NCI-H526 treated with DMSO at 0.1 percent for 48 hours (cell line): ENCODE measurements at places on chromosomes 3 and 15.

GRCh38 chr3:8145661-8146060 lies 356.0 kb upstream of the LMCD1 start:
- DNase-seq, result no peak

DNA sequence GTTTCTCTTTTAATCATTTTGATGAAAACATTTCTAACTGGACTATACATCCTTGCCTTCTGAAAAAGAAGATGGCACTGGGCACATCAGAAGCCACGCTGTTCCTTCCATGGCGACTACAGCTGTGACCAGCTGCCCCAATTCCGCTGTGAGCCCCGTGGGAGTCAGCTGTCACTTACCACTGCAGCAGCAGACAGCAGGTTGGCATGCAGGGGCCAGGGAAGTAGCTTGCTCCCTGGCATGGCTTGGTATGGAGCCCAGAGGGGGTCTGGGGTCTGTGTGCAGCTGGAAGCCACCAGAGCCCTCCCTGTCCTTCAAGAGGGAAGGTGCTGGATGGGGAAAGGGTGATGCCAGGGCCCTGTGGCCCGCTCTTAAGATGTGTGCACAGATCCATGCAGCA lies 4.5 kb upstream of the ZXDC start:
- no peak for DNase-seq

- DNase-seq, result no peak
These were observed 32.8 kb upstream of the ZNF385D start for GRCh38 chr3:21783839-21784238.

DNA sequence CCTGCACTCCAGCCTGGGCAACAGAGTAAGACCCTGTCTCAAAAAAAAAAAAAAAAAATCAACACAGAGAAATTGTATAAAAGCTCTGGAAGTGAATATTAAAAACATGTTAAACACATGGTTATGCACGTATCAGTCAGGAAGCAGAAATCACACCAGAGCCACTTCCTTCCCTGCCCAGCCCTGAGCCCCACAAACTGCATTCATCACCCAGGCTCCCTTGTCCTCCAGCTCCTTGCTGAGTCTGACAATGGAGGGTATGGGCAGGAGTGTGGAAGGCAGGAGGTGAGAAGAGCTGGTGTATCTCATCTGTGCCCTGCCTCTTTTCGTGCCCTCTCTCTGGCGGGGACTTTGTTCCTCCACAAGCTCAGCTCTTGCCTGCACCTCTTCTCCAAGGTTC lies 12.1 kb upstream of the LOXL1 start:
- DNase-seq, result no peak

- no peak for DNase-seq
These were observed 39.1 kb downstream of the TKT start for GRCh38 chr3:53216723-53217122.

DNA sequence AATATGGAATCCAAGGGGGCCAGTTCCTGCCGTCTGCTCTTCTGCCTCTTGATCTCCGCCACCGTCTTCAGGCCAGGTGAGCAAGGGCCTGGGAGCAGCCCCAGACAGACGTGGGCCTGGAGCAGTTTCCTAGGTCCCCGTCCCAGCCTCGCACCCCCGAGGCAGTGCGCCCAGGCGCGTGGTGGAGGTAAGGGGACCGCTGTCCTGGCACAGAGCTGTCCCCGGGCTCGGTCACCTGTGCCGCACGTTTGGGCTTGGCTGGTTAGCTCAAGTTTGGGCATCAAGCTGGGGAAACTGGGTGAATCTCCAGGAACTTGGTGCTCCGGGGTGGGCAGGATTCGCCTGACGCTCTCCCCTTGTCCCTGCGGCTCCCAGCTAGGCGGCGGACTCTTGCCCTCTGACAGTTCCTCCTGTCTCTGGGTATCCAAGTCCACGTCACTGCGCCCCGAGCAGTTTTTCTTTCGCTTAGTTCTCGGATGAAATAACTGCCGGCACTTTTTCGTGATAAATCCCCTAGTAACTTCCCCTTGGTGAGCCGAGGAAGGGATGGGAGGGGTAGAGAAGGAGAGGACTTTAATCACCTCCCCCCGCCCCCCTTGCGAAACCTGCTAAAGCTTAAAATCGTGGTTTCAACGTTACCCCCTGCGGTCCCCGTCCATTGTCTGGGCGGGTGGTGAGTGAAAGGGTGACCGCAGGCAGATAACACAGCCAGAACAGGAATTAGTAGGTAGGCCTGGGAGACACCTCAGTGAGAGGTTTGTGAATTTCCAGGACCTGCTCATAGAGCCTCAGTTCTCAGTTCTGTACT lies 901 bp downstream of the ALCAM start:
- DNase-seq, result peak; percentile 78

- DNase-seq, result no peak
These were observed 4.0 kb downstream of the RNF13 start for GRCh38 chr3:149816986-149817385.

GRCh38 chr3:136068708-136069107 lies 103.2 kb downstream of the PPP2R3A start:
- DNase-seq, result no peak

GRCh38 chr3:152322756-152323155 lies 54.0 kb downstream of the MBNL1 start:
- DNase-seq, result peak; percentile 99

- no peak for DNase-seq
These were observed 67.7 kb downstream of the RARB start for GRCh38 chr3:25495726-25496253.

GRCh38 chr3:134061401-134061800 lies 31.7 kb upstream of the SLCO2A1 start:
- DNase-seq, result no peak

DNA sequence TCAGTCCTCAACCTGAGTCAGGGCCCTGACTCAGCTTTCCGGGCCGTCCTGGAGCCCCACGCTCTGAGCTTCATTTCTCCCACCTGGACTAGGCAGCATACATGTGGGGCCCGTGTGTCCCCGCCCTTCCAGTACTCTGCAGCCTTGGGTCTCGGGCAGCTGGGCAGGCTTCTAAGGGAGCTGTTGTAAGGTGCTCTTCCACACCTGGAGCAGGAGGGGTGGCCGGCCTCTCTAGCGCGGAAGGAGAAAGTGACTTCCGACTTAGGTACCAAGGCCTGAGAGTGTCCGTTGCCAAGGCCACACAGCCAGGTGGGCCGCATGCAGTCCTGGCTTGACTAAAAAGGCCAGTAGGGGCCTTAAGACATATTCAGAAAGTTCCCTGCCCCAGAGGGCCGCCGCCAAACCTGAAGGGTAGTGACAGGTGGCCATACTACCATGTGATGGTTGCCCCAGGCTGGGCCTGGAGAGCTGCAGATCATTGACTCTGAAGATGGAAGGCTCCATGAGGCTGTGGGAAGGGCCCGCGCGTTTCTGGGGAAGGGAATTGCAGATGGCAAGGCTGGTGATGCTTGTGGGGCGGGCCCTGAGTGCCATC lies 9.4 kb upstream of the SEMA3B start:
- DNase-seq, result no peak

DNA sequence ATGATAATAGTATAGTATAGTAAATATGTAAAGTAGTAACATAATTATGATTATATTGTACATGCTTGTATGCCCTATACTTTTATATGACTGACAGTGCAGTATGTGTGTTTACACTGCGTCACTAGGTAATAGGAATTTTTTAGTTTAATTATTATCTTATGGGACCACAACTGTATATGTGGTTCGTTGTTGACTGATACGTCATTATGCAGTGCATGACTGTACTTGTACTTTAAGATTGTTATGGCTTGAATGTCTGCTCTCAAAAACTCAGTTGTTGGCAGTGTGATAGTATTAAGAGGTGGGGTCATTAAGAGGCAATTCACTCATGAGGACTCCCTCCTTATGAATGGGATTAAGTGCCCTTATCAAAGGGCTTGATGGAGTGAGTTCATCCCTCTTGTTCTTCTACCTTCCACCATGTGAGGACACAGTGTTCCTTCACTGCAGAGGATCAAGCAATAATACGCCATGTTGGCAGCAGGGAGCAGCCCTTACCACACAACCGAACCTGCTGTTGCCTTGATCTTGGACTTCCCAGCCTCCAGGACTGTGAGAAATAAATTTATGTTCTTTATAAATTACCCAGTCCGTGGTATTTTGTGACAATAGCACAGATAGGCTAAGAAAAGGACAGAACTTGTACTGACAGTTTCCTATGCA lies 152.2 kb downstream of the NEK11 start:
- DNase-seq, result no peak

GRCh38 chr3:197711973-197712707 lies 24.6 kb downstream of the RUBCN start:
- DNase-seq, result no peak

DNA sequence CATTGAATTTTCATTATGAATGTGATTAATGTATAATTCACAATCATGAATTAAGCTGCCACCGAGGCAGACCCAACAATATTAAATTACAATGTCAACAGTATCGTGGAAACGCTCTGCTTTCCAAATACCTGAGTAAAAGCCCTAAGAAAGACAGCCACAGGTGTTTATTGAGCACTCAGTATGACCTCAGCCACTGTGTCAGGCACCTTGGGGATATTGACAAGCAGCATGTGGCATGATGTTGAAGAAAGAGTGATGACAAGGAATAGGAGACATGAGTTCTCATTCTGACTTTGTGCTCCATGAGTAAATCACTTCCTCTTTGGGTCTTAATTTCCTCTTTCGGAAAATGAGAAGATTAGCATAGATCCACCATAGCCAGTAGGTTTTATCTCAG lies 12.8 kb downstream of the C2CD4A start:
- DNase-seq, result no peak

GRCh38 chr3:61772456-61772855 lies 211.1 kb downstream of the PTPRG start:
- DNase-seq, result no peak

DNA sequence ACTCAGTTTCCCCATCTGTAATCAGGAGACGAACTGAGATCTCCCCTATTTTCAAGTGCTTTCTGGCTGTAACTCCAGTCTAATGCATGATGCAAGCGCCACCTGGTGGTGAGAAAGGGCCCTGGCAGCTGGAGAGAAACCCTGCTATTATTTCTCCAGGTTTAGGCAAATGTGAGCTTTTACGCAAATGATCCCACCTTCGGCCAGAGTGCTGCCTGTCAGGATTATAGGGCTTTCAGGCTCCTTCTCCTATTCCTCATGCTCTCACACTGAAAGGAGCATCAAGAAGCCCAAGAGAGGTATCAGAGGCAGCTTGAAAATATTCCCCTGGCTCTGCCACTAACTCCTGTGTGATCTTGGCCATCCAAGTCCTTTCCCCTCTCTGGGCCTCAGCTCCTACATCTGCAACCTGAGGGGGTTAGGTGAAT lies 93.9 kb upstream of the RASGRF1 start:
- peak; percentile 85 for DNase-seq

DNA sequence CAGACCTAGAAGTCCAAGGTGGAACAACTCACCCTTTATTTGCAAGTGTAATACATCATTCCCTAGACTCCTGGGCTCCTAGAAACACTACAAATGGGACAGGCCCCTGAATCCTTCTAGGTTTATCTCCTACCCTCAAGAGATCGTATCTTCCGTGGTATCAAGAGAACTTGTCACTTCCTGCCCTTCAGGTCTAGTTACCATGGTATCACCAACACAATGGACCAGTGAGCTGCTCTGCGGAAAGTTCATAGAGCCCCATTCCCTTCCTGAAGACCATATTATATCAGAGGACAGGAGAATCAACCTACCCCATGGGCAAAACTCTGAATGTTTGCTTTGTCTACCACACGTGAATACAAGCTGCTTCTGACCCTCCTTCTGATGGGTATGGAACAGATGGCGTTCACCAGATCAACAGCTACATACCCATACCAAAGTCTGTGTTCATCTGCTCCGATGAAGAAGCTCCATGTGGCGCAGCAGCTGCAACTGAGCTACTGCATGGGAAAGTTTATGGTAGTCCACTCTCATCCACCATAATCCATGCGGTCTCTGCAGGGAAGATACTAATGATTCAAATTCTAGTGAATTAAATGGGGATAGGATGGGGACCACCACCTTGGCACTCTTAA lies 84.6 kb upstream of the KLF13 start:
- DNase-seq, result no peak

GRCh38 chr3:169354774-169355501 lies 308.6 kb downstream of the MECOM start:
- DNase-seq, result peak; percentile 27
